ENCODE measurements at places on chromosomes 7 and 10. TPM values are rescaled to one million over a fixed set of nuclear protein-coding genes. Genes with fewer than 3 reads are reported as not detected.

SPDYE6 gene
- total RNA-seq, result not detected

IL15RA gene
- total RNA-seq, result 37.4 TPM

CLDN3 gene
- not detected for total RNA-seq

GLI3 gene
- 9.2 TPM for total RNA-seq

TSPAN33 gene
- total RNA-seq, result 47.7 TPM

GRCh38 chr7:127208351-127208750, 44.4 kb downstream of the GRM8 start:
- H3K4me3 ChIP-seq, result no peak overlapping the region
- no peaks in the 10 kb centered on the region for H3K4me1 ChIP-seq
- DNase-seq, result no peak
- no peaks in the 10 kb centered on the region for H3K36me3 ChIP-seq

DNA sequence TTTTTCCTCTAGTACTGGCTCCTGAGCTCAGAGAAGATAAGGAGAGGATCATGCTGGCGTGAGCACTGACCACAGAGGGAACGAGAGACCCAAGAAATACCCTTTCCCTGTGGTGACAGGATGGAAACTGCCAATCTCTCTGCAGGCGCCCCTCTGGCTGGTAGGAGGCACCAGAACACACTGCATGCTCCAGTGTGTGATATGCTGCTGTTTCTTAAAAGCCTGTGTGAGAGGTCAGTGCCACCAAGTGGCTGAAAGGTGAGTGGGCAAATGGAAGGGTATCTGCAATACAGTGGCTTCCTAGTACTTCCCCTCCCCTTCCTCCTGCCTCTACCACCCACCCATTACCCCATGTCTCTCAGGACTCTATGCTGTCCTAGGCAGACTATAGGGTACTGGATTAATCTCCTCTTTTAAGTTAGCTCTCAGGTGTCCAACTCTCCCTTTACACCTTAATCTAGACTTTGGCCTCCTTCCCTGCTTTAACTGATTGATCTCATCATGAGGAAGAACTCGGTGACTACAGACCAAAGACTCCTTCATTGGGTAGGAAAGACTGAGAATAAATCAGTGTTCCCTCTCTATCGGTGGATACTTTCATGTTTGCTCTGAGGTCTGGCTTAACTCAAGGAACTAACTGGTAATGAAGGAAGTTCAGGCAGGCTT, 283.6 kb downstream of the ADRA2A start:
- H3K27me3 ChIP-seq, result no peaks in the 10 kb centered on the region
- DNase-seq, result peak; percentile 70
- H3K4me1 ChIP-seq, result no peaks in the 10 kb centered on the region

DNA sequence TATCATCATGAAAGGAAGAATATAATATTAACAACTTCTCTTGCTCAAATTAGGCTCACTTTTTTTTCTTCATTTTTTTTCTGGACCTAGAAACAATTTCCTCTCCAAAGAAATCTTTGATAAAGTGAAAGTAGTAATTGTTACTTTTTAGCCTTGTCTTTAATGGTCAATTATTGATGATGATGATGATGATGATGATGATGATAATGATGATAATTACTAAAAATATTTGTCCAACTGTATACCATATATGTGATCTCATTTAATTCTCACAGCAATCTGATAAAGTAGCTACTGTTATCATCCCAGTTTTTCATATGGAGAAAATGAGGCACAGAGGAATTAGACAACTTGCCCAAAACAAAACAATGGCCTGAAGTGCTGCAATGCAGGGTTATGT, 12.8 kb downstream of the PRKG1 start:
- H3K4me1 ChIP-seq, result no peaks in the 10 kb centered on the region
- no peaks in the 10 kb centered on the region for H3K36me3 ChIP-seq
- H3K27ac ChIP-seq, result no peak overlapping the region
- no peak overlapping the region for H3K4me3 ChIP-seq

GRCh38 chr7:152760854-152761748, 1.5 kb downstream of the ACTR3B start:
- no peaks in the 10 kb centered on the region for H3K27me3 ChIP-seq
- no peaks in the 10 kb centered on the region for H3K36me3 ChIP-seq
- H3K4me1 ChIP-seq, result peaks cover 13% of the 10 kb centered on the region
- no peak overlapping the region for H3K27ac ChIP-seq

- H3K27me3 ChIP-seq, result no peaks in the 10 kb centered on the region
- H3K4me1 ChIP-seq, result peaks cover 25% of the 10 kb centered on the region
- H3K27ac ChIP-seq, result no peak overlapping the region
Measured at GRCh38 chr7:106102387-106102966, 9.6 kb downstream of the SYPL1 start.
